Thyroid gland (tissue), 4 donors: ENCODE measurements at places on chromosomes 3 and 15.

- H3K4me1 ChIP-seq: peaks cover 11% of the 10 kb centered on the region
- H3K4me3 ChIP-seq: no peak overlapping the region
- peak overlapping the region; percentile 47 for H3K27ac ChIP-seq
- no peaks in the 10 kb centered on the region for H3K27me3 ChIP-seq
Measured at GRCh38 chr15:60115579-60116380, 111.7 kb downstream of the FOXB1 start.

DNA sequence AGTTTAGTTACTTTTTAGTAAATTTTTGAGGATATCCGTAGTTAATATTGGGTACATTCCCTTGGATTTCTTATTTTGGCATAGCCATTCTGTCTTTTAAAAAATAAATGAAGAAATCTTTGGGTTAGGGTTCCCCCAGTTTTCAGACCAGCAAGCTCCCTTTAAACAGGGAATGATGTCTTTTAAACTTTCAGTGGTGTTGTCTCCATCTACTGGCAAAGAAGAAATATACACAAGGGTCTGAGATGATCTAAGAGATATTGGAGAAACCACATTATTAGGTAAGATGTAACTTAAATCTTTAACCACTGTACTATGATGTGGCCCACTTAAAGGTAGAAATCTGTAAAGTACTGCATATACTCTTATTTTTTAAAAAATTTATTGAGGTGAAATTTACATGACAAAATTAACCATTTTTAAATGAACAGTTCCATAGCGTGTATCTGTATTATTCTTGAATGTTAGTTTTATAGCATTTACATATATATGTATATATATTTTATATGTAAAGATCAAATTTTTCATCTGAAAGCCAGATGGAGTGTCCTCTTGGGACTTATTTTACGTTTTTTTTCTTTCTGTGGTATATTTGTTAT is 35.1 kb upstream of the EIF3J start:
- H3K27me3 ChIP-seq: no peaks in the 10 kb centered on the region
- no peak overlapping the region for H3K27ac ChIP-seq
- peaks cover 4% of the 10 kb centered on the region for H3K4me1 ChIP-seq
- DNase-seq: no peak
- no peak overlapping the region for H3K4me3 ChIP-seq

DNA sequence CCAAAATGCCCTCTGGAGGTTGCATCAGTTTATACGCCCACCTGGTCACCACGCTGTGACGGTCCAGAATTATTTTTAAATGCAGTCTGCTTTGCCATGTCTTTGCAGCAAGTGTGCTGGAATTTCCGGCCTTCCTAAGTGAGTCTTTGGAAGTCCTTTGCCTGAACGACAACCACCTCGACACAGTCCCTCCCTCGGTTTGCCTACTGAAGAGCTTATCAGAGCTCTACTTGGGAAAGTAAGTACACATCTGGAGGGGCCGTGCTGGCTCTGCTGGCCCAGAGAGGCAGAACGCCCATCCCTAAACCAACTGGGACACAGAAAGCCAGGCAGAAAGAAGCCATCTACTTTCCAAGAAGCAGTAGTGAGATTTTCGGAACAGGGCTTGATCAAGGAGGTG is 101.8 kb downstream of the LRRK1 start:
- no peak for DNase-seq
- H3K4me3 ChIP-seq: no peak overlapping the region
- no peaks in the 10 kb centered on the region for H3K27me3 ChIP-seq

DNA sequence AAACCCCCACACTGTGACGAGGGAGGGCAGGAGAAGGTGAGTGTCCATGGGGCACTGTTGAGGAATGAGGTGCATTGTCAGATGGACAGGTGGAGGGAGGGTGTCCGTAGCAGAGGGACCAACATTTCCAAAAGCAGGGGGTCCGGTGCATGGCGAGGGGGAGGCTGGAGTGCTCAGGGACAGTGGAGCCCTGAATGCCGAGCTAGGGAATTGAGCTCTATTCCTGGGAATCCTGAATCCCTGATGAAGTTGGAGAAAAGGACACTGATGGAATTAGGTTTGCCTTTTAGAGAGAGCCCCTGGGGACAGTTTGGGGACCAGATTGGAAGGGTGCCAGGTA is 7.9 kb upstream of the ANPEP start:
- no peak overlapping the region for H3K27ac ChIP-seq
- H3K4me1 ChIP-seq: no peaks in the 10 kb centered on the region
- no peak for DNase-seq
- H3K36me3 ChIP-seq: no peaks in the 10 kb centered on the region
- no peak overlapping the region for H3K4me3 ChIP-seq
- no peaks in the 10 kb centered on the region for H3K27me3 ChIP-seq

DNA sequence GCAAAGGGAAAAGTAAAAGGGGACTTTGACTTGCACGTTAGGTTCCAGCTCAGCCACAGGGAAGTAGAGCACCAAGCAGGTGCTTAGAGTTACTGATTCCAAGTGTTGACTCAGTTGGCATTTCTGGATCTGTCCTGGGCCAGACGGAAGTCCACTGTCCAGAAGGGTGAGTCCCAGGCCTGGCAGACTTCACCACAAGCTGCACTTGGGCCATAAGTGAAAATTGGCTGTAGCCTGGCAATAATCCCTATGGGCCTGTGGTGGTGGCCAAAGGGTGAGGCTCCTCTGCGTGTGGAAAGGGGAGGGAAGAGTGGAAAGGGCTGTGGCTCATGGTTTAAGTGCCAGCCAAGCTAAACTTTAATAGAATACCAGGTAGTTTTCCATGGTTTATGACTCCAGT is 121.5 kb downstream of the DTWD1 start:
- no peak overlapping the region for H3K27ac ChIP-seq
- no peaks in the 10 kb centered on the region for H3K27me3 ChIP-seq
- no peaks in the 10 kb centered on the region for H3K4me1 ChIP-seq

DNA sequence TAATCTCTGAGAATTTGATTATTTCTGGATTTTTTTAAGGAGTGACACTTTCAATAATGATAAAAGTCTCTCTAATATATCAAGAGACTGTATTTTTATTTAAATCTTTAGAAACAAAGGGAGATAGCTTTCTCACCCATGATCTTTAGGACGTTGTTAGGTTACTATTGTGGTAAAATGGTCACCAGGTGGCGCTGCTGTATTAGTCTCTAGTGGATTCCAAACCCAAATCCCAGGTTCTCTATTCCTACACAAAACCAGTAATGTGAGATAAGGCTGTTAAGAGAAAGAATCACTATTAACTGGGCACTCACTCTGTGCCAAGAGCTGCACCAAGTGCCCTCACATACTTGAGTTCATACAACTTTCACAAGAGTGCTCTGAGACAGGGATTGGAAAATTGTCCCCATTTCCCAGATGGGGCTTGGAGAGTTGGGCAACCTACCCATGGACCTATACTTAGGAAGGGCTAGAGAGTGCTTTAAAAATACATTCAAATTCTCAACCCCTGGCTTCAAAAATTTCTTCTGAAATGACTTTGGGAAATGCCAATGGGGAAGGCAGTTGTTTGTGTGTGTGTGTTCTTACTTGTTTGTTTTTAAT is 593.4 kb upstream of the TGFBR2 start:
- no peaks in the 10 kb centered on the region for H3K27me3 ChIP-seq
- peak; percentile 76 for DNase-seq
- H3K36me3 ChIP-seq: no peaks in the 10 kb centered on the region
- H3K27ac ChIP-seq: no peak overlapping the region
- H3K4me1 ChIP-seq: no peaks in the 10 kb centered on the region

GRCh38 chr15:47332481-47332880 is 384.8 kb upstream of the SEMA6D start:
- H3K4me1 ChIP-seq: peaks cover 15% of the 10 kb centered on the region
- peak; percentile 2 for DNase-seq

DNA sequence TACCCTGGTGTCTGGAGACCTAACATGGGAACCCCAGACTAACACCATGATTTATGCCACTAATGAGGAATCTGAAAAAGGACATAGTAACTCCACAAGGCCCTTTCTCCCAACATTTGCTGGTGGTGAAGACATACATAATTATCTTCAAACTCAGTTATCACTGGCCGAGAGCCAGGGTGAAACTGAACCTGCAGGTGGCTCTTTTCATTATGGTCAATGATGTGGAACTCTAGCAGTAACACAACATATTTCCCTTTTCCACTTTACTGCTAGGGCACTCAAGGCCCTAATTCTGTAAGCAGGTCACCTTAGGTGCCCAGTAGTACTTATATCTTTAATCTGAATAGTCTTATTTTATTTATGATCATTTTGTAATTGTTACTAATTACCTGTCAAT is 326.4 kb upstream of the SATB1 start:
- H3K36me3 ChIP-seq: no peaks in the 10 kb centered on the region
- H3K27ac ChIP-seq: no peak overlapping the region
- DNase-seq: peak; percentile 7
- H3K4me3 ChIP-seq: no peak overlapping the region
- no peaks in the 10 kb centered on the region for H3K27me3 ChIP-seq

GRCh38 chr15:64067564-64068030 is 21.3 kb upstream of the DAPK2 start:
- no peak overlapping the region for H3K4me3 ChIP-seq
- H3K36me3 ChIP-seq: no peaks in the 10 kb centered on the region
- no peak overlapping the region for H3K27ac ChIP-seq
- H3K27me3 ChIP-seq: no peaks in the 10 kb centered on the region
- peaks cover 23% of the 10 kb centered on the region for H3K4me1 ChIP-seq

DNA sequence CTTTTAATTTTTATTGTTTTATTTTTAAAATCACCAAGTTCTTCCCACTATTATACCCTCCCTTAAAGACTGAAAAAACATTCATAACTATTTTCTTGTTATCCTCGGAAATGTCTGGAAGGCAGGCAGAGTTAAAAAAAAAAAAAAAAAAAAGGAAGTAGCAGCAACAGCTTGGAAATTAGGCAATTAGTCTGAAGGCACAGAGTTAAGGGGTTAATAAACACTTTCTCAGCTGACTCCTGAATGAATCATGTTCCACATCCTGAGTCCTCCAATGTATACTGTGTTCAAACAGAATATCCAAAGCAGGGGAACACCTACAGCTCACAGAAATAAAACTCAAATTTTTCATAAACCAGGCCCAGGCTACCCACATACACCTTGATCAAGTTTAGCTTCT is 5.8 kb downstream of the HEXA start:
- H3K4me3 ChIP-seq: no peak overlapping the region
- no peaks in the 10 kb centered on the region for H3K27me3 ChIP-seq
- DNase-seq: no peak
- peaks cover 29% of the 10 kb centered on the region for H3K4me1 ChIP-seq
